DMS53 (cell line): ENCODE measurements at places on chromosomes 13 and 19.

DNA sequence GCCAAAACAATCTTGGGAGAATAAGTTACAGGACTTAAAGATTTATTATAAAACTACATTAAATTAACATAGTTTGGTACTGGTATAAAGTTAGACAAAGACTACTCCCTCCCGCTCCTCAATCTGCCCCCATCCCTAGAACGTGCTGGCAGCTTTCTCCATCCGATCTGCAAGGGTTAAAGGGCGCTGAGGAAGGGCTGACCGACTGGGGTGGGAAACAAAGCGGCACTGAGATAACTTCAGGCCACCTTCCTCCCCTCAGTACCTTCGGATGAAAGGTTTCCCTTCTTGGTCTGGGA is 790 bp upstream of the SUGT1 start:
- no peak for DNase-seq

DNA sequence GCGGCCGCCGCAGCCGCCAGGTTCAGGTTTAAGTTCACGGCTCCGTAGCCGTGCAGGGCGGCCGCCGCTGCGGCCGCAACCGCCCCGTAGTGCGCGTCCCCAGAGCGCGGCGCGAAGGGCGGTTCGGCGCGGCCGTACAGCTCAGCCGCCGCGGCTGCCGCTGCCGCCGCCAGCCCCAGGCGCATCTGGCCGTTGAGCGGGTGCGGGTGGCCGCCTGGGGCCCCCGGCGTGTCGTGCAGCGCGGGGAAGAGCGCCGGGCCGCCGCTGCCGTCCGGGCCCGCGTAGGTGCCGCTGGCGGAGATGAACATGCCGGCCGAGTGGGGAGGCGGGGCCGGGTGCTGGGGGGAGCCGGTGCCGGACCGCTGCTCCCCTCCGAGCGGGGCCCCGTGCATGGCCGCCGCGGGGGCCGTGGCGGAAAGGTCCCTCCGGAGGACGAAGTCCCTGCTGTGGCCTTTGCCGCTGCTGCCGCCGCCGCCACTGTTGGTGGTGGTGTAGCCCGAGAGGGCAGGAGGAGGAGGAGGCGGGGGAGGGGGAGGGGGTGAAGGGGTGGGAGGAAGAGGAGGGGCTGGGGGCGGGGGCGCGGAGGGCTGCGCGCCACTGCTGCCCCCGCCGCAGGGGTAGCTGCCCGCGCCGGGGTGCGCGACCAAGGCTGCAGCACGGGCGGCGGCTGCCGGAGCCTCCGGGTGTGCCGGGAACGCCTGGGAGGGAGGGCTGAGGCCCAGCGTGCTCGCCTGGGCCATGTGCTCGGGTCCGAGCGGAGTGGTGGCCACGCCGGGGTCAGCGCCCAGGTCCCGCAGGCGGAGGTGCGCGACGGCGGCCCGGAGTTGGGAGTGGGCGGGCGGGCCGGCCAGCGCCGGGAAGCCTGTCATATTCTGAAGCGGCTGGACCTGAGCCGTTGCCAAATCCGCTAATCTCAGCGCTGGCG is 654 bp downstream of the ZIC5 start:
- DNase-seq = peak; percentile 40

DNA sequence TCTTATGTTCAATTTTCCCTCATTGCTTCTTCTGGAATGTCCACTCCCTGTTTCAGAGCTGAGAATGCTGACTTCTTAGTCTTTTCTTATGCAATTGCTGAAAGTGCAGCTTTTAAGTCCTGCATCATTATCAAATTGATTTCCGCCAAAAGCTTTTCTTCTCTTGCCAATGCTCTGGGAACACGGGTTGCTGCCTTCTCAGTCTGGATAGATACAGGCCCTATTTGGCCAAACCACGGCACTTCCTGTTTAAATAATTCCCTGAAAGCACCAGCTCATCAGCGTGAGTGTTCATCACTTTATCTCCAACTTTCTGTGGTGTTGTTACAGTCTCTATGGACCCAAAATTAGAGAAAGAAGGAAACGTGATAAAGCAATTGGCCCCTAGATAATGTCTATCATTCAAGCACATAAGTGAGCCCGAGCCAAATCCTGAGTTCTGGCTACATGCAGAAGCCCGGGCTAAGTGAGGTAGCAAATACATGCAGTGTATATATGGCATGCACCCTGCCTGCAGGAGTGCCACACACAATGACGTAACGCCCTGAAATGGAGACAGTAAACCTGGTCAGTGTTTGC is 85.7 kb downstream of the CYSLTR2 start:
- no peak for DNase-seq

DNA sequence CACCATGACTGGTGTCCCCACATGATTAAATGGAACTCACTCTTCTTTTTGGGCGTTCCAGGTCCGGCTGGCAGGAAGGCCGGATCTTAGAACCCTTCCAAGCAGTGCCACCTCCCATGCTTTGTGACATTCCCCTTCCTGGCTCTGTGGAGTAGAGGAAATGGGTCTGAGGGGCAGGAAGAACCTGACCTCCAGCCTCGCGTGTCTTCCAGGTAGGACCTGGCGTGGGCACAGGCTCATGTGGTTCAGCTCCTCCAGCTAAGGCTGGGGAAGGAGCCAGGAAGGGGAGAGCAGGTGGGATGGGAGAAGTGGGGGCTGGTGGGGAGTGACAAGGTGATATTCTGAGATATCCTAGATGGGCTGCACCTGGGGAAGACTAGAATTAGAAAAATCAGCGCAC is 2.1 kb downstream of the TMEM255B start:
- no peak for DNase-seq

DNA sequence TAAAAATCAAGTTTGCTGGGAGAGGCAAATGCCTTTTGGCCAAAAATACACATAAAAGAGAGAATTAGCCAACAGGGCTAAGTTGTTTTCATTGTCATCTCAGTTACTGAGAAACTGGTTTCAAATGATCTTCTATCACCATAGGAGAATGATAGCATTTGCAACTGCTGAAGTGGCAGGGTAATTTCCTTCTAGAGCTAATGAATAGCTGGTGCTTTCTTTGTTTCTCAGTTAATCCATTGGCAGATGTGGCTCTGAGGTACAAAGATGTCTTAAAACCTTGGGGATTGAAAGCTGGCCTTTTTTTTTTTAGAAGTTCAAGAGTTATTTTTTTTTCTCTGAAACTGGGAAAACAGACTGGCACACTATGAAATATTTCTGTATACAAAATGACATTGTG is 332.7 kb upstream of the KLF12 start:
- DNase-seq = no peak

DNA sequence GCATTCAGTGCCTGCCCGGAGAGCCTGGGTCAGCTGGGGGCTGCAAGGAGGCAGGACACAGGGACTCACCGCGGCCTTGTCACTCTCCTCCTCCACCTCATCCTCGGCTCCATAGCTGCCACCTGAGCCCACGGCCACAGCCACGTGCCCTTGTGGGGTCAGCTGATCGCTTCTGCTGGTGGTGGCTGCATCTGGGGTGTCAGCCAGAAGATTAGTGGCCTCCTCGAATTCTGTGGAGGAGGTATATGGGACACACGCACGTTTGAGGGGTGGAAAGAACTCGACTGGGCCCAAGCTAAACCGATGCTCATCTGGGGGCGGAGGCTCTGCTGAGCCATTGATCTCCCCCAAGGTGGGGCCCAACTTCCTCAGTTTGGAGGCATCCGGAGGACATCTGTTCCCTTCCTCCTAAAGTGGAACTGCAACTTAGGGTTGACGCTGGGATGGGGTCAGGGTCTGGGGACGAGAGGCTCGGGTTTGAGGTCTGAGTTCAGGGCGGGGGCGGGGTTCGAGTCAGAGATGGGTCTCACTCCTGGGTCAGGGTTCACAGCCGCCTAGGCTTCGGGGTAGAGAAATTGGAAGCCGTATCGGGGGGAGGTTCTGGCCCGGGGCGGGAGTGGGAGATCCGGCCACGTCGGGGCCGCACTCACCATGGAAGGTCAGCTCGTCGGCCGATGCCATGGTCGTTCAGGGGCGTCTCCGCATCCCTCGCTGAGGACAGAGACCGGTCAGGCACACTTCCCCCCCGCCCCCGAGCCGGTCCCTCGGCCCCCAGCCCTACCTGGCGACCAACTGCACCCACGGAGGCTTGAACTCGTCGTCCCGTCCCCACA is 493 bp downstream of the YIPF2 start:
- peak; percentile 32 for DNase-seq

GRCh38 chr19:28402701-28403290 is 810.2 kb downstream of the UQCRFS1 start:
- DNase-seq = no peak
